ENCODE measurements at places on chromosomes 7 and 10. TPM values are rescaled to one million over a fixed set of nuclear protein-coding genes. Genes with fewer than 3 reads are reported as not detected.

DNA sequence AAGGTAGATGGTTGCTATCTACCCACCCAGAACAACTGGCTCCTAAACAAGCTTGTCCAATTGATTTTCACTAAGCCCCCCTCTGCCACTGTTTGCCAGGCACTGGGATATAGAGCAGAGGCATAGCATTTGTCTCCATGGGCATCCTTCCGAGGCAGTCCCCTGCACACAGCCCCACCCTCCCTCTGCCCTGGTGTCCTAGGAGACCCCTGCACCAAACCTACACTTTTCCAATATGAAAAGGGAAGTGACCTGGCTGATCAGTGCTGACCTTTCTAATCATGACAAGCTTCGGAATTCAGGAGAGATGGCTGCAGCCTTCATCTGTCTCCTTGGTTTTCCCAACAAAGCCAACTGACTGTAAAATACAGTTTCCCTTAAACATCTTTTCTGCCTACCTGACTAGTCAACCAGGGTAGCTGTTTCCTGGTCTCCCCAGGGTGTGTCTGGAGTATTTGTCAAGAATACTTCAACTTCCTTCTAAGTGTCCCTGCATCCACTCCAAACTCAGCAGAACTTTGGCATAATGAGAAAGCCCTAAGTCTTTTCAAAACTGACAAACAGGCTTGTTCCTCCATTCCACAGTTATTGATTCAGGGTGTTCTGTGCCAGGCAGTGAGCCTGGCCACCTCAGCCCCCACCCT, 7.6 kb upstream of the SLC18A3 start:
- H3K27ac ChIP-seq, result no peak overlapping the region
- peaks cover 41% of the 10 kb centered on the region for H3K27me3 ChIP-seq
- no peak overlapping the region for H3K4me3 ChIP-seq

The ABCB1 gene
- total RNA-seq, result 12.8 TPM

DNA sequence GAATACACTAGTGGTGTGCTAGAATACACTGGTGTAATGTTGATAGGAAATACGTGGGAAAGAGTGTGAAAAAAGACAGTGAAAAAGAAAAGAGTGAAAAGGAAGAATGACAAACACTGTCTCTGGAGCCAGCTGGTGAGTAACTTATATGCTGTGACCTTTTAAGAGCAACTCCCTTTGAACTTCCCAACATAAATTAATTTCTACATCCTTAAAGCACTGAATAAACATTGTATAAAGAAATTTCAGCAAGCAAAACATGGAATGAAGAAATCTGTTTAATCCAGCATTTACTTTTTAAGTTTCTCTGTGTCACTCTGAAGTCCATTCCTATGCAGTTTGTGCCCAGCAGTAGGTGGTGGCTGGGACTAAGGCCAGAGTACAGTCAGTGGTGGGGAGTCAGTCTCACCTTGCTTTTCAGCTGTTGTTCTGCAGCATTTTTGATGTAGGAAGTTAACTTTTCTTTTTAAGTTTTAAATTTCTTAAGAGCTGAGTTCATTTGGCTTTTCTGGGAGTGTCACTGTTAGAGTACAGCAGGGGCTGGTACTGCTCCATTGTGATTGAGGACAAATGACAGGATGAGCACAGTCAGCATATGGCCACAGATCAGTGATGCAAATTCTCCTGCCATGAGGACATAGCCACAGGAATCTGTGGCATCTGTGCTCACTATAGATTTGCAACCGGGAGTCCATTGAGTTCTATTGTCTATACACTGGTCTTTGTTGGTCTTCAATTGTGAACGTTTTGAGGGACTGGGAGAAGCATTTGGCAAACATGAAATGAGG, 321.8 kb downstream of the ZNF248 start:
- no peaks in the 10 kb centered on the region for H3K36me3 ChIP-seq
- no peaks in the 10 kb centered on the region for H3K4me1 ChIP-seq
- DNase-seq, result no peak
- no peak overlapping the region for H3K27ac ChIP-seq

The CPN1 gene
- total RNA-seq, result not detected

The ANKRD61 gene
- not detected for total RNA-seq

DNA sequence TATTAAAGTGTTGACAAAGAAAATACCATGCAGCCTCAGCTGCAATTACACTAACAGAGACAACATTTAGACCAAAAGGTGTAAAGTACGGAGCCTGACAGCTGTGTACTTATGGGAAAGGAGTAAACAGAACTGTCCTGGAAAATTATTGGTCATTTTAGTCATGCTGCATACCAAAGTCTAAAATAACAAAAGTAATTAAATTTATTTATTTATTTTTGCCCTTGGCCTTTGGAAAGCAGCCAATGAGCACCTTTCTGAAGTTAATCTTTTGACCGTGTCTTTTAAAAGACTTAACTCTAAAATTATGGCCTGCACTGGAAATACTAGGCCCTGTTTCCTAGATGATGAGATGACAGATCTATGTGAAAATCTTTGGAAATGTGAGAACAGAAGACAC, 597.6 kb downstream of the NXPH1 start:
- no peak overlapping the region for H3K4me3 ChIP-seq
- no peaks in the 10 kb centered on the region for H3K27me3 ChIP-seq
- H3K27ac ChIP-seq, result no peak overlapping the region
- no peak for DNase-seq
- H3K4me1 ChIP-seq, result no peaks in the 10 kb centered on the region

- H3K36me3 ChIP-seq, result no peaks in the 10 kb centered on the region
- no peak overlapping the region for H3K4me3 ChIP-seq
Measured at GRCh38 chr10:105189463-105189800, 548.3 kb downstream of the SORCS3 start.

The UPK3BL1 gene
- total RNA-seq, result 30.6 TPM

Measured in tibial nerve (tissue), 4 donors.